EH (cell line): ENCODE measurements at places on chromosomes 1 and 21.
A peak's percentile ranks its signal among the peaks of the same experiment; 100 is the strongest.

GRCh38 chr1:91555074-91555730, 54.6 kb downstream of the CDC7 start:
- DNase-seq, result peak; percentile 46

DNA sequence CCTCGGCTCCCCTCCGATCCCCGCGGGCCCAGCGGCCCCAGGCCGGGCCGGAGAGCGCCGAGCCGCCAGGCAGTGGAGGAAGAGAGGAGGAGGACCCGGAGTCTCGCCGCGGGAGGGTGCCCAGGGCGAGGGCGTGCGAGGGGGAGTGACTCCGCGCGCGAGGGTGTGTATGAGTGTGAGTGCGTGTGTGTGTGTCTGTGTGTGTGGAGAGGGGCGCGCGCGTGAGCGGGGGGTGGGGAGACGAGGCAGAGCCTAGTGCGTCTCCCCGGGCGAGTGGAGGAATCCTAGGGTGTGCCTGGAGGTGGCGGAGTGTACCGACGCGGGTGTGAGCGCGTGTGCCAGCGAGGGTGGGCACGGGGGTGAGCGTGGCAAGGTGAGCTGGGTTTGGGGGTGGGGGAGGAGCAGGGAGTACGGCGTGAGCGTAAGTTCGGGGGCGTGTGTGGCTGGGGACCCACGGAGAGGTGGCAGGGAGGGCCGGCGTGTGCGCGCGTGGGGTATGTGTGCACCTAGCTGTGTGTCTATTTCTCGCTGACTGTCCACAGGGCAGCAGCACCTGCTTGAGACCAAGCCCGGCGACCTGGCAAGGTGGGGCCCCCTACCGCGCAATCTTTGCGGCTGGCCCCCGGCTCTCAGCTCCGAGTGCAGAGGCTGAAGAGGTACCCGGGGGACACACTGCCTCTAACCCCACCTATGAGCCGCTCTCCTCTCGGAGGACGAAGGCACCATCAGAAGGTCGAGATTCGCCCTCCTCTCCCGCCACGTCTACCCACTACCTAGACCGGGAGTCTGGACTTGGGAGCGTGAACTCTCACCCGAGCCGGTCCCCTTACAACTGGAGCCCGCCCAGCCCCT, 784 bp upstream of the KCND3 start:
- DNase-seq, result peak; percentile 13

- peak; percentile 88 for DNase-seq
These were observed 110.4 kb downstream of the TNFSF18 start for GRCh38 chr1:172940174-172940855.

GRCh38 chr1:26537951-26538352, 8.4 kb downstream of the RPS6KA1 start:
- peak; percentile 41 for DNase-seq

DNA sequence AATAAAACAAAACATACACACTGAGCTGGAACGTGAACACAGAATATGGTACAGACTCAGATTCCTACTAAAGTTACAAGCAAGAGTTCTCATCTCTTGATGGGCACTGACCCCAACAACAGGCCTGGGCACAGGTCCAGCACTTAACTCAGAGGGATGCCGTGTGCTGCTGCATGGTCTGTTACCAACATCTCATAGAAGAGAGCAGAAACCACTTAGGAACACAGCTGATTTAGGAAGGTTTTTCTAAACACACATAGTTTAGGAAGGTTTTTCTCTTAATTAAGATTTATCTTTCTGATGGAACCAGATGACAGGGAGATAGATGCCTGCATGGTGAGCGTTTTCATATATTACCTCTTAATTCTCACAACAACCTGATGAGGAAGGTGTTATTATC, 1.5 kb downstream of the GCLM start:
- DNase-seq, result peak; percentile 67

GRCh38 chr1:68046885-68047658, 3.4 kb downstream of the DIRAS3 start:
- DNase-seq, result no peak

DNA sequence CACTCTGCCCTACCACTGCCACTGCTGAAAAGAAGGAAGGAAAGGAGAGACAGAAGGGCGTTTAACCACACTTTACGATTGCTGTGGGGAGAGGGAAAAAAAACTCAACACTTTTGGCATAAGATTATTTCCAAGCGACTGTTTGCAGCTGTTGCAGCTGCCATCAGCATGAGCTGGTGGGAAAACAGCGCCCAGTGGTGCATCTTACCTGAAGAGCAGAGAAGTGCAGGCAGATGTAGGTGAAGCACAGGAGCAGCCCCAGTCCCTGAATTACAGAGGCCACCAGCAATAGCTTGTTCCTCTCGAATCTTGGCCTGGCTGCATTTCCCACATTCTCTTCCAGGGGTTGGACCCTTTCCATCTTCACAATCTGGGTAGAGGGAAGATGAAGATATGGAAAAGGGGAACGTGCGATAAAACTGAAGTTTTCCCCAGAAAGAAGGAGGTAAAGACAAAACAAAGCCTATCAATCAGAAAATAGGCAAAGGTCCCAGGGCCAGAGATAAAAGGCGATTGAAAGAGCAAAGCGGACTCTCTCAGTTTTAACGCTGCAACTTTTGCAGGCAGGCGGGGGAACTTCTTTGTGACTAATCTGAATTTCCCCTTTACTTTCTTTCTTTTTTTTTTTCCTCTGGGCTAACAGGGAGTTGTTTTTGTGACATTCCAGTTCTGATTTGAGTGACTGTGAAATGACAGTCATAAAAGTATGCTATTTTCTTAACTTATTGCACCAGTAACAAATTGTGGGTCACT, at the start of gene TNFSF4:
Gene TNFSF4 (minus strand): TSS at position 516 of the 753 bp plus-strand sequence. CDS start 155 bp downstream, at position 361.
- DNase-seq, result peak; percentile 30

- DNase-seq, result no peak
These were observed 54.2 kb upstream of the SLC44A3 start for GRCh38 chr1:94765958-94766357.

DNA sequence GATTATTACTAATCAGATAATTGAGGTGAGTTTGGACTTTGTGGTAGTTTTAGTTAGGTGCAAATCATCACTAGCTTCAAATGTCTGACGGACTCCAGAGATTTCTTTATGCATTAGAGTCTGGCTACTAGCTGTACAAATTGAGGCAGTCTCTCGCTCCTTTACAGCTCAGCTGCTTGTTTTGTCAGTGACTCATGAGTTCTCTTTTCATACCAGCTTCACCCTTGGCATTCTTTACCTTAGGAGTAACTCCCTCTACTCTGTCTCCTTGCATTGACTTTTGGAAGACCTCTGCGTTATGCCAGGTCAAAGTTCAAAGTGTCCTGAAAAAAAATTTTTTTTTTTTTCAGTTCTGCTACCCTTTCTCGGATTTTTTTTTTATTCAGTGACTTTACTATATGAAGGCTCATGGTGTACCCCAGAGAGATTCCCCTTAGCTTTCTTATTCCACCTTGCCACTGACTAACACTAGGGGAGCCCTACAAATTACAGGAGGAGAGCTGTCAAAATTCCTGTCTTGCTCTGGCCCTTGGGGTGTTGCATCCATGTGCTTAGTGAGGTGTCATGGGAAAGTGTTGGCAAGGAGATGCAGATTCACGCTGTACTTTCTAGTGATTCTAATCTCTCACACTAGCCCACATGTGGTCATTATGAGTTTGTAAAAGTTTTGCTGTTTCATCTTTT, 576.6 kb downstream of the ADGRL2 start:
- DNase-seq, result no peak

DNA sequence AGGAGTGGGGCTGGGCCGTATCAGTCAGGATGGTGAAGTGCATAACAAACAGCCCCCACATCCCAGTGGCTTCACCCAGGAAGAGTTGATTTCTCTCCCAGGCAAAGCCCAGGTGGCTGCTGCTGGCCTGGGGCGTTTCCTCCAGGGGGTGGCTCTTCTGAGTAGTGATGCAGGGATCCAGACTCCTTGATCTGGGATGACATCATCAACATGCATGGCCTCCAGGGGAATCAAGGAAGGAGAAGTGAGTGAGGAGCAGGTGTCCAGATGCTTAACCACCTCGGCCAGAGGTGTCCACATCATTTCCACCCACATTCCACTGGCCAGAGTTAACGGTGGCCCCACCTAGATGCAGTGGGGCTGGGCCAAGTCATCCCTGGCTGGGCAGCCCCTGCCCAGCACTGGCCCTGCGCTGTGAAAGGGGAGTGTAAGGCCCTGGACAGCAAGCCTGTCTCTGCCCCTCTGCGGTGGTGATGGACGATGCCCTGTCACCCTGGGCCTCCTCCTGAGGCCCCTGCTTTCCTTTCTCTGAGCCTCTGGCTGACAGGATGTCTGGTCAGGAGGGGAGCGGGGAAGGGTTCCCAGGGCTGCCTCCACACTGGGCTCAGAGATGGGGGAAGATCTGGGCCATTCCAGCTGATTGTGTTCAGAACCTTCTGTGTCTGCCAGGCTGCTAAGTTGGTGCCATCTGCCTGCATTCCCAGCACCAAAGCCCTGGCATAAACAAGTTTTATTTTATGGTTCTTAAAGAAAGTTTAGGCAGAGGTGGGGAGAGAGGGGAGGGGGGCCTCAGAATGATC, 598.2 kb downstream of the MATN1 start:
- DNase-seq, result no peak

DNA sequence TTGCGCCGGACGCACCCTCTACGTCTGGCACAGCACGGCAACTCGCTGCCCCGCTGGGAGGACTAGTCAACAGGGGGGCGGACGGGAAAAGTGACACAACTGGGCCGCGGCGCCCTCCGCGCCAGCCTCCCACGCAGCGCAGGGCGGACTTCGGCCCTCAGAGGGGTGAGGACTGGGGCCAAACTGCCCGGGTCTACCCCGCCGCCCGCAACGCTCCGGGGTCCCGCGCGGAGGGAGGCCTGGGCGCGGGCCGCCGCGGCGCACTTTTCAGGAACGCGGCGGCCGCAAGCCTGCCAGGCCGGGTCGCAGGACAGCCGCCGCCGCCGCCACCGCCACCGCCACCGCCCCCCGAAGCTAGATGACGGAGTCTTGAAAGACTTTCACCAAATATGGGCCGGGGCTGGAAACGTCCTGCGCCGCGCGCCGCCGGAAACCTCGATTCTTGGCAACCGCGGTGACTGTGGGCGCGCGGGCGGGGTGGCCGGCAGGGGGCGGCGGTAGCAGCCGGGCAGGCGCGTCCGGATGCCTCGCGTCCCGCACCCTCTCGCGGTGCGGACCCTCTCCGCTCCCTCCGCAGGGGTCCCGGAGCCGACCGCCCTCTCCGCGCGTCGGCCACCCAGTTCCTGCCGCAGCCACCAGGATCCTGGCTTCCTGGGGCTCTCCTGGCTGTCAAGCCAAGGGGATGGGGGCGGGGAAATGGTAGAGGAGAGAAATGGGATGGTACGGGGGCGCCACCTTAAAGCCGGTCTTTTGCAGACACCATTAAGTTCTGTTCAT, 3.7 kb upstream of the CCN1 start:
- peak; percentile 91 for DNase-seq

DNA sequence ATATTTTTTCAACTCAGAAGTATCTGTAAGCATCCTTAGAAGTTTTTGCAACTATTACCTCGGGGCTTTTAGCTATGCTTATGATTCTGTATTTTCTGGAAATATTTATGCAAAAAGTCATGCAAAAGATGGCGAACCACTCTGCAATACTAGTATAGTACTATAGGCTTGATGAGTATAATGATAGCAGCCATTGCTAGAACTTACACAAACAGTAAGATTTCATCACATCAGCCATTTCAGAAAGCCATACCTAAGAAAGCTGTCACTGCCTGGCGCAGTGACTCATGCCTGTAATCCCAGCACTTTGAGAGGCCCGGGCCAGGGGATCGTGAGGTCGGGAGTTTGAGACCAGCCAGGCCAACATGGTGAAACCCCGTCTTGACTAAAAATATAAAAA, 227.1 kb downstream of the LRRC7 start:
- no peak for DNase-seq

- DNase-seq, result no peak
These were observed 28.8 kb downstream of the CFAP74 start for GRCh38 chr1:1974834-1975233.

DNA sequence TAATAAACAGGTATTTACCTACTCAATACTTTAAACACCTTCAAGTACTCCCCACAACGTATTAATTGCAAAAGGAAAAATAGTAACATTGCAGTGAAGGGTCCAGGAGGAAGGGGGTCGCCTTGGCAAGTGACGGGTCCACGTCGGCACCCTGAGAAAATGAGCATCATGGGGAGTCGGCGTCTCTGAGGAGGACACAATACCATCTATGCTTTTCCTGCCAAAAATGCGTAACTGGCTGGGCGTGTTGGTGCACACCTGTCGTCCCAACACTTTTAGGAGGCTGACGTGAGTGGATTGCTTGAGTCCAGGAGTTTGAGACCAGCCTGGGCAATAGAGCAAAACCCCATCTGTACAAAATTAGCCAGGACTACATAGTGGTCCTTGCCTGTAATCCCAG, 7.3 kb downstream of the FTCD start:
- no peak for DNase-seq
